Erythroblast (primary cell): ENCODE measurements at places on chromosomes 6 and 20.

- peak; percentile 82 for DNase-seq
Observed at GRCh38 chr20:561437-562231, 18.0 kb upstream of the CSNK2A1 start.

GRCh38 chr6:169960886-169961611 is 209.6 kb downstream of the ERMARD start:
- DNase-seq: no peak

- DNase-seq: no peak
Observed at GRCh38 chr6:7247828-7248227, 65.2 kb downstream of the SSR1 start.

DNA sequence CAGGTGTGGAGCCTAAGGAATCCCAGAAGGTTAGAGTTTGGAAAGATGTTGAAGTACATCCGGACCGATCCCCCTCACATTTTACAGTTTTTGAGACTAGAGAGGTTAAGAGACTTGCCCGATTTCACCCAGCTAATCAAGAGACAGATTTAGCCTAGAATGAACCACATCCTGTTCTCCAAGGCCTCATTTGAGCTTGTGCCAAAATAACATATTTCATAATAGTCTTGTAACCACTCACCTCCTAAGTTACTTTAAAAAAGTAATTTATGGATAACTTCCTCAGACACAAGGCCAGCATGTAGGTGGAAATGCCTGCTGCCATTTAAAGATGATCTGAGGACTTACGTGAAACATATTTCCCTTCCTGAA is 39.8 kb upstream of the ARHGAP18 start:
- DNase-seq: peak; percentile 47

DNA sequence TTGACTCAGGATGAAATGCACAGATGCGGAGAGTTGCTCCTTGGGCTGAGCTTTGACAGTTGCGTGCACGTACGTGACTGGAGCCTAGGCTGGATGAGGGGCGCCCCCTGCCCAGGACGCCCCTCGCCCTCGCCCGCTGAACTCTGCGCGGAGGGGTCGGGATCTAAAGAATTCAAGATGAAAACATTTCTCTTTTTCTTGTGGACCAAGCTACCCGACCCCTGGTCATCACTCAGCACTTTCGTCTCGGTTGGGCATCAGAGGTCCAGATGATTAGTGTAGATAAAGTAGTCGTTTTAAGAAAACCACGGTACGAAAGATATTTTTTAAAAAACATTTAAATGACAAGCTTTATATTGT is 700 bp downstream of the DTD1 start:
- peak; percentile 27 for DNase-seq

GRCh38 chr6:160730911-160731310 is 28.9 kb downstream of the PLG start:
- DNase-seq: no peak

GRCh38 chr6:36944650-36945049 is 9.9 kb upstream of the PI16 start:
- no peak for DNase-seq

GRCh38 chr6:97813889-97814567 is 531.0 kb upstream of the MMS22L start:
- no peak for DNase-seq

GRCh38 chr6:113978084-113978675 is 7.2 kb upstream of the HDAC2 start:
- no peak for DNase-seq

DNA sequence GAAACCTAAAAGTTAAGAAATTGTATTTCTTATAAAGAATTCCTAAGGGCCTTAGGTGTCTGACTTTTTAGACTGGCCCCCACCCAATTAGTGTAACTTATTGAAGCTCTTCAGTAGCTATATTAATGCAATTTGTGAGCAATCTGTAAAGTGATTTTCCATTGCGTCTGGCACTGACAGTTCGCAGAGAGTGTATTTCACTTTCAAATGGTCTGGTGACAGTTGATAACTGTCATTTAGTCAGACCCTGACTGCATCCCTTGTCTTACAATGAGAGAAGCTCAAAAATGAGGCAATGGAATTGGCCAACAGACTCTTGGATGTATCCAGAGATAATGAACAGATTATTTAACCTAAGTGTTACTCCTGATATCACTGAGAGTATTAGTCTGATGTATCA is 351.8 kb downstream of the FRK start:
- no peak for DNase-seq

DNA sequence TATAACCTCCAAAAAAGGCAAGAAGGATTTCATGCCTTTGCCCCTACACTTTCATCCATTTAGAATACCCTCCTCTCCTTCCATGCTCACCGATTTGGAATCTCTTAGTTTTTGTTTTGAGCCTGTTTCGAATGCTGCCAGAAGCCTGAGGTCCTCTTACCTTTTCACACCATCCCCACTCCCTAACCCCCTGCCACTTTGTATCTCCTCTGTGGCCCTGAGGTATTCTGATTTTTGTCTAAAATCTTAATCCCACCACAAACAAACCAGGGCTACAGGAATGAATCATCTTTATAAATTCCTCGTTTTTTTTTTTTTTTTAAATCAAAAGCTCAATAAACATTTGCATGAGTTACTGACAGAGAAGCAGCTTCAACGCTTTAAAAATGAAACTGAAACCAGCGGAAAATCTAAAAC is 1.6 kb upstream of the RPS12 start:
- DNase-seq: no peak

DNA sequence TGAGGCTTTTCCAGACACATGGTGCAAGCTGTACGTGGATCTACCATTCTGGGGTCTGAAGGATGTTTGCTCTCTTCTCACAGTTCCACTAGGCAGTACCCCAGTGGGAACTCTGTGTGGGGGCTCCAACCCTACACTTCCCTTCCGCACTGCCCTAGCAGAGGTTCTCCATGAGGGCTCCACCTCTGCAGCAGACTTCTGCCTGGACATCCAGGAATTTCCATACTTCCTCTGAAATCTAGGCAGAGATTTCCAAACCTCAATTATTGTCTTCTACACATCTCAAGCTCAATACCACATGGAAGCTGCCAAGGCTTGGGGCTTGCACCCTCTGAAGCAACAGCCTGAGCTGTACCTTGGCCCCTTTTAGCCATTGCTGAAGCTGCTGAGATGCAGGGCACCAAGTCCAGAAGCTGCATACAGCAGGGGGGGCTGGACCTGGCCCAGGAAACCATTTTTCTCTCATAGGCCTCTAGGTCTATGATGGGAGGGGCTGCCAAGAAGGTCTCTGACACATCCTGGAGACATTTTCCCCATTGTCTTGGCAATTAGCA is 11.6 kb downstream of the PDSS2 start:
- DNase-seq: no peak

DNA sequence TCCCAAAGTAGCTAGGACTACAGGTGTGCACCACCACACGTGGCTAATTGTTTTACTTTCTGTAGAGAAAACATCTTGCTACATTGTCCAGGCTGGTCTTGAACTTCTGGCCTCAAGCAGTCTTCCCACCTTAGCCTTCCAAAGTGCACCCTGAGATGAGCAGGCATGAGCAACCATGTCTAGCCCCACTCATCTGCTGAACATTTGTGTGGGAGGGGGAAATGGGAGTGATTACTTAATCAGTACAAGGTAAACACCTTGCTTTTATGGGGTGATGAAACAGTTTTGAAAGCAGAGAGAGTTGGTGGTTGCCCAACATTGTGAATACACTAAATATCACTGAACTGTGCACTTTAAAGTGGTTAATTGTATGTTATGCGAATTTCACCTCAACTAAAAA is 5.3 kb downstream of the APMAP start:
- no peak for DNase-seq

DNA sequence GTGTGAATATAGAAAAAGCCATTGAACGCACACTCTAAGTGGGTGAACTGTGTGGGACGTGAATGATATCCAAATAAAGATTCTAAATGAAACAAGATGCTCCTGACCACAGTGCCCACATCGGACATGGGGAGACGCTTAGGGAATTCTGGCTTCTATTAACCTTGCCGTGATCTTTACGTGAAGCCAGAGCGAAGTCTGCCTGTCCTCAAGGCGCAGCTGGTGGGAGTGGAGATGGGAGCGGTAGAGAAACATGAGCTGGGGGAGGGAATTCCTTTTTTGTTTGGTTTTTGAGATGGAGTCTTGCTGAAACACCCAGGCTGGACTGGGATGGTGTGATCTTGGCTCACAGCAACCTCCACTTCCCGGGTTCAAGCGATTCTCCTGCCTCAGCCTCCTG is 46.0 kb downstream of the VSTM2L start:
- DNase-seq: no peak

GRCh38 chr6:87738000-87738399 is 36.0 kb upstream of the AKIRIN2 start:
- DNase-seq: no peak
